Urinary bladder (tissue), 4 donors: ENCODE measurements at places on chromosomes 1 and 21.
A peak's percentile ranks its signal among the peaks of the same experiment; 100 is the strongest.

- DNase-seq: no peak
These were observed 40.1 kb downstream of the SYT6 start for GRCh38 chr1:114113411-114114184.

- no peak for DNase-seq
These were observed 22.5 kb upstream of the SRP9 start for GRCh38 chr1:225754940-225755641.

- DNase-seq: no peak
These were observed 91.8 kb downstream of the DDX20 start for GRCh38 chr1:111847466-111847865.

GRCh38 chr1:201610858-201611257, 71.9 kb downstream of the NAV1 start:
- no peak for DNase-seq

DNA sequence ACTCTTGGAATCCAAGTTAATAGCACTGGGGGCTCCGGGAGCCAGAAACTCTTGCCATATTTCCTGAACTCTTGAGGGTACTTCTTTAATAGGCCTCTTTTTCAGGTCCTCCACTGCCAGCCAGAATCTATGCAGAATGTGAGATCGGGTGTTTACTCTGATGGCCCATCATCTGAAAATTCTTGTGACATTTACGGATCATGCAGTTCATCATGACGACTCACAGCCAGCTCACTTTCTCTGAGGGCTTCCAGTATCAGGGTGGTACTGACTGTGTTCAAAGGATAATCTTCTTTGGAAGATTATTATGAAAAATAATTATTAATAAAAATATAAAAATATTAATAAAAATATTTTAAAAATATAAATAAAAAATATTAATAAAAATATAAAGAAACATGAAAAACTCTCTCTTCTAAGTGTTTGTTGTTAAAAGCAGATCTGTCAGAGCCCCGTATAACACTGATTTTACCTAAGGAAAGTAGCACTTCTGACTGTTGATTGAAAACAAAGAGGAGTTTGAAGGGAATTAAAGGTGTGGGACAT, 194.3 kb upstream of the GREM2 start:
- DNase-seq: no peak

- DNase-seq: peak; percentile 84
These were observed 10.9 kb downstream of the ERRFI1 start for GRCh38 chr1:8015036-8015808.

DNA sequence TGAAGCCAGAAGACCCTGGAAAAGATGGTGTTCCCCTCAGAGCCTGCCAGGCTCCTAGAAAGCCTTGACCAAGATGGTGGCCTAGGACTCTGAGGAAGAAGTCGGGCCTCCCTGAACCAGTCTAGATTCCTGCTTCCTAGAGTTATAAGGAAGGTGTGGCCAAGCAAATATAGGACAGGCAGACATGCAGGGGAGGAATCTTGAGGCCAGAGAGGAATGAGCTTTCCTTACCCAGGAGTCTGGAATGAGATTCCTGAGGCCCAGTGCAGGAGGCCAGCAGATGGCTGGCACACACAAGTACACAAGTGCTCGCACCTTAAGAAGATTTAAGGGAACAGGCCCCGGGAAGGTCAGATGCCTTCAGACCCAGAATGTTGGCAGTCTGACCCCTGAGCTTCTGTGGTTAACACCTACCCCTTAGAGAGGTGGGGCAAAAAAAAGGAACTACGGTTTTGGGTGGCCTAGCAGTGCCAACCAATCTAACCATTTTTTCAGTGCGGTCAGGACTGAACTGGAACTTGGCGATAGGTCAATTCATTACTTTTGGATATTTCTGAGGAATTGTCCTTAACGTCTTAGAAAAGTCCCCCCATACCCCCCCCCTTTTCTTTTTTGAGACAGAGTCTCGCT, 73.3 kb downstream of the MDM4 start:
- DNase-seq: no peak

DNA sequence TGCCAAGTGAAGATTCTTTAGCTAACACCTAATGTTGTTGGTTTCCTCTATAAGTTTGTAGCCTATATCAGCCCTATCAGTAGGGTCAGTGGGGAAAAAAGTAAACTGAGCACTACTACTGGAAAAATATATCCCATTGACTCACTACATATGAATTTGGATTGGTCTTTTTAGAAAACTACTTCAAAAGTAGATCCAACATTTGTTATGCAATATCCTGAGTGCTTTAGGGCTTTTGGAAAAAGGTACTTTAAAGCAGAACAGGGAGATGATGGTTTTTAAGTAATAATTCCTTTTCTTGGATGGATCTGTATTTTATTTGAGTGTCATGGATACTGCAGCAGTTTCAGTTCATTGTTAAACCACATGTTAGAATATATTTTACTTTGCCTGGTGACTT, 7.1 kb downstream of the C1orf21 start:
- no peak for DNase-seq

GRCh38 chr1:156080863-156081179, 1.4 kb downstream of the MEX3A start:
- no peak for DNase-seq

DNA sequence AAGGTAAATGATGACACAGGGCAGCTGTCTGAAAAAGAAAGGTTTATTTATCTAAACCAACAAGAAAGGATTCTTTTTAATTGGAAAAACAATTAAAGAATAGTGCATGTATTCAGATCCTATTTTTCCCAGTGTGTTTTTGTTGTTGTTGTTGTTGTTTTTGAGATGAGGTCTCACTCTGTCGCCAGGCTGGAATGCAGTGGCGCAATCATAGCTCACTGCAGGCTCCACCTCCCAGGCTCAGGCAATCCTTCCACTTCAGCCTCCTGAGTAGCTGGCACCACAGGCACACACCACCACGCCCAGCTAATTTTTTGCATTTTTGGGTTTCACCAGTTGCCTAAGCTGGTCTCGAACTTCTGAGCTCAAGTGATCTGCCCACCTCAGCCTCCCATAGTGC, 22.1 kb downstream of the NEK2 start:
- DNase-seq: no peak

- DNase-seq: no peak
These were observed 142.5 kb upstream of the VANGL1 start for GRCh38 chr1:115499253-115499652.

DNA sequence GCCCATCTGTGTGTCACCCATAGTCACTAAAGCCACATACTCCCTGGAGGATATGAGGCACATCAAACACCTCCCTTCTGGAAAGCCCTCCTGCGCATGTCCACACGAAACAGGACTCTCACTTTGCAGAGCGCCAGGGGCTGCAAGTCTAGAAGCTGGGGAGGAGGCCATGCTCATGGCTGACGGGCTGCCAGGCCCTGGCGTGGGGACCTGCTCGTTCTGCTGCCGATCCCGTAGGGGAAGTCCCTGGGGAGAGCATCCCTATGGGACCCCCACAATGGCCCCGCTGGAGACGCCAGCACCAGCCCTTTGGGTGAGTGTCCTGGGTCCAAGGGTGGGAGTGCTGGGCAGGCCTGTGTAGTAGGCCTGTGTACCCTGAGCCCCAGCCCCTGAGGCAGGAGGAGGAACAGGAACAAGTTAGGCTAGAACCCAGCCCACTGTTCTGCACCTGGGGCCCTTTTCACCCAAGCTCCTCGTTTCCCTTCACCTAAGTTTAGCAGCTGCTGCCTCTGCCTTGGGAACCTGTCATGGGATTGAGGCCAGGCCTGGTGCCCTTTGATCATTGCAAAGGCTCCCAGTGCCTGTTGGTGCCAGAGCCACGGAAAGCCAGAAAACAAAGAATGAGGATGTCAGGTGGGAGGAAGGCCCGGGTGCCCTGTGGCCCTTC, 9.9 kb downstream of the FAM3B start:
- DNase-seq: no peak

GRCh38 chr1:198088360-198089071, 68.3 kb upstream of the NEK7 start:
- DNase-seq: no peak

GRCh38 chr1:113886417-113887401, 672 bp downstream of the BCL2L15 start:
- no peak for DNase-seq

DNA sequence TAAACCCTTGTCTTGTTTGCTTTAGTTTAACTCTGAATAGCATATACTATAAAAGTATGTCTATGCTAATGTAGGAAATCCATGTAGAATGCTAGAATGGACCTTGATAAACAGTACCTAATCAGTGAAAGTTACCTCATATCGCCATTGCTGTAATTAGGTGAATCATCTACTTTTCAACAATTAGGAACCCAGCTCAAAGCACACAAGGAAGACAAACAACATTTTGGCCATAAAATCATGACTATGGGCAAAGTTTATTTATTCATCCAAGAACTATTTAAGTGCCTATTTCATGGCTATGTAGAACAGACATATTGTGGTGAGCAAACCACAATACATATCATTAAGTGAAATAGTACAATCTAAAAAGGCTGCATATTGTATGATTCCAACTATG, 1043.2 kb downstream of the BRINP3 start:
- no peak for DNase-seq

DNA sequence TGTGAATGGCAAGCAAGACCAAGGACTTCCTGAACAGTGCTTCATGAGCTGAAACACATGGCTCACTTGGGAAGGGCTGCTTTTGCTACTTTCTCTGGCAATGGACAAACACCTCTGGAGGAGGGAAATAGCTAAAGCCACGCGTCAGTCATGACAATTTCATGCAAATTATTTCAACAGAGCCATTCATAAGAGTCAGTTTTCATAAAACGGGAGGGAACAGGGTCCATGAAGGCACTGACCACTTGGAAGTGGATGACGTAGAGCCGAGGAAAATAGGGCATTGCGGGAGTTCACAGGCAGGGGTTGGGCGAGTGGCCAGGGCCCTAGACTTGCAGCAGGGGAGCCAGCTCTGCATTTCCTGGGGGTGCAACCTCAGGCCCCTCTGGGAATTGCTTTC, 43.9 kb downstream of the SDC3 start:
- DNase-seq: no peak

DNA sequence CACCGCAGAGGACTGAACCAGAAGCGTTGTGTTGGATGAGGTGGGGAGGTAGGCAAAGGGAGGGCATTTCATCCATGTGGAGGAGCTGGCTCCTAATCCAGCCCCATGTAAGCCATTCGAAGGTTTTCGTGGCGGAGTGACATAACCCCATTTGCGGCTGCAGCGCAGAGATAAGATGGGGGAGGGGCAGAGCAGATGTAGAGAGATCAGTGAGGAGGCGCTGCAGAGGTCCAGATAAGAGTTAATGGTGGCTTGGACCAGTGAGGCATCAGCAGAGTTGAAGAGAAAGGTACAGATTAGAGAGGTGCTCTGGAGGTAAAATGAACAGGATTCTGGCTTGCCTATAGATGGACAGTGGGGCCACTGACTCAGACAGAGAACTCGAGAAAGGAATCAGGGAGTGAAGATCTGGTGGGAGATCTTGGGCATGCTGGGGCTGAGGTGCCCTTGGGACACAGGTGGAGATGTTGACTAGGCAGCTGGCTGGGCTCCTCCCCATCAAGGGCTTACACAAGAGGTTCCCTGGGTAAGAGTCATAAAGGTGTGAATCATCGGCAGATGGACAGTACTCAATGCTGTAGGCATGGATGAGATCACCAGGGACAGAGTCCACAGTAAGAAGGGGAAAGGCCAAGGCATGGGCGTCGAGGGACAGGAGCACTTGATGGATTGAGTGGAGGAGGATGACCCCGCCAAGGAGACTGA, 7.8 kb upstream of the PTPRF start:
- DNase-seq: no peak

DNA sequence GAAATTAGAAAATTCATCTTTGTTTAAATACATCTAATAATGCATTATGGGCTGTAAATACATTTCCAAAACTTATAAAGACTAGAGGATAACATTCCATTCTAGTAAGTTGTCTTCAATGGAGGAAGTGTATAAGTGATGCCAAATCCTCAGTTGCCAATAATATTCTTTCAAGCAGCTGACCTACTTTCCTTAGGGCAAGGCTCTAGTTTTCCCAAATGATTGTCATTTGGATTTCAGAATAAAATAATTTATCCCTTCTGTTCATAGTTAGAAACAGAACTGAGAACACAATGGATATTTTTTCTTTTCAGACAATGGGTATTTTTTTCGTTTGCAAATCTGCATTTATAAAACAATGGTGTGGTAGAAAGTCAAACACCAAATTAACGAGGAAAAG, 354.9 kb upstream of the ADAMTS5 start:
- DNase-seq: no peak

DNA sequence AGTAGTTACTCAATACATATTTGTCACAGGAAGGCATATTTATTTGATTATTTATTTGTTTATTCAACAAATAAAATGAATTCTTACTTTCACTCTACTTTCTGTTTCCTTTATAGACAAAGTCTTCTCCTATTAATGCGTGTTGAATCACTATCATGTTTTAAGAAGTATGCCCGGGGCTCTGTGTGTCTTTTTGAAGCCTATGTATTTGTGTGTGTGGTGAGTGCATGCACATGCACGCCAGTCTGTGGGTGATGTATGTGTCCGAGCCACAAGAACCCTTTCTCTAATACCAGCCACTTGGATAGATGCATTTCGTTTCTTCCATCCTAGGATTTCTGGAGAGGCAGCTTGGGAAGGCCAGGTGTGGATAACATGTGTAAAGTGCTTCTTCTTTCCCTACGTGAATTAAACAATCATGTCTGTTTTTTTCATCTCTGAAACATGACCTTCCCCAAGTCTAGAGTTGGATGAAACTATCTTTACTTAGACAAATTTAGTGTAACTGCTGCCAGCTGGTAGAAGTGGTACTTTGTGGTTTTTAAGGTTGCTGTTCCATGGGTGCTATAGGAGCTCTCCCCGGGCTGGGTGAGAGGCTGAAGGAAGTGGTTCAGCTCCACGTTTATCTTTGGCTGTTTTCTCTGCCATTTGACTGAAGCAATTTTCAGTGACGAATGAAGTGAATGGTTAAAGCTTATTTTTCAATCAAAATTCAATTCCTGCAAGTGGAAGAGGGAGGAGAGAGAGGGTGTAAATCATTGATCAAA, 46.8 kb upstream of the PPM1J start:
- no peak for DNase-seq

DNA sequence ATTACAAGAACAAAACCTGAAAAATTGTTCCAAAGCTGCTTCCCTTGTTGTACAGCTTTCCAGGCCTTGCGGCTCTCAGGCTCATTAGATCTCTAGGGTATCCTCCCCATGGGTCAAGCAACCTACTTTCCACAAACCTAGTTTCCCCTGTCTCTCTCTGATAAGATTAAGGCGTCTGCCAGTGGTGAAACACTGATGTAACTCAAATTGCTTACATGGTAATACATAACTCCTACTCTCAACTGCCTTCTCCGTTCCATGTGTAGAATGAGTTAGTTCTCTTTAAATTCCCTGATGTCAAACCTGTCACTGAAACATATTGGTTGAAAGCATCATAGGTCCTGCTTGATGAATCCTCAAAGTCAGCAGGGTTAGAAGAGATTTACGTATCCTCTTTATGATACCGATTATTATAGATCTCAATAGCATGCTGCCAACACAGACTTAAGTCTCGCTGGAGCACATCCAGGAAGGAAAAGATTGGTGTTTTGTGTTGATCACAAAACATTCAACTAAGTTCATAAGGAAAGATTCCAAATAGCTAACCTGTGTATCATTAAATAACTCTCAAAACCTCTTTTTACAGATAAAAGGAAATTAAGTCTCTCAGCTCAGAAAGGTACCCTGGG, 10.6 kb downstream of the PPP1R15B start:
- no peak for DNase-seq

GRCh38 chr1:24282491-24282890, 36.7 kb upstream of the GRHL3 start:
- no peak for DNase-seq
